ENCODE measurements at places on chromosomes 5 and 9.

DNA sequence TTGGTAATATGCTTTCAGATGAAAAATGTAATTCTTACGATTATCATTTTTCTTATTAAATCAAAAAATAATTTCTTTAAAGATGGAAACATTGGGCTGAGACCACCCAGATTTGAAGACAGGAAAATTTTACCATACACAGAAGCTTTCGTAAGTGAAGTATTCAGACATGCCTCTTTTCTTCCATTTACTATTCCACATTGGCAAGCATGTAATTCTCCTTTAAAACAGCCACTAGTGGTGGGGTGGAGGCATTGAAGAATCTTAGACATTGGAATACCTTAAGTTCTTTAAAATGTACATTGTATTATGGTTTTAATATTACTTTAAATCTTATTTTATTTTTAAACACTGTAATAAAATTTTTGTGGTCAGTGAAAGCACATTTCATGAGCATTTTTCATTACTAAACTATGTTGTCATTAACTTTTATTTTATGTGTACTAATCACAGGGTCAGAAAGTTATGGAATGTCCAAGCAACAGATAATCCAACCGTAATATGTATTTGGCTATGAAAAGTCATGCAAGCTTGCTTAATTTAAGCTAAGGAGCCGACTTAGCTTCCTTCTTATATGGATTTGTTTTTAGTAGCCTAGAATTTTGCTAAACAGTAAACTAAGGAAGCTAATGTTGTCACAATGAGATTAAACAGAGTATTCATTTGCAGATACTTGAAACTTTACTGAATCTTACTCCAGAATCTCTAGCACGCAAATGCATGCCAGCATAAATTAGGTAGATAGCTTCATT, 97.4 kb upstream of the ALDH1A1 start:
- no peaks in the 10 kb centered on the region for H3K36me3 ChIP-seq
- no peak for DNase-seq
- no peaks in the 10 kb centered on the region for H3K4me1 ChIP-seq
- H3K27me3 ChIP-seq, result peaks cover 3% of the 10 kb centered on the region
- no peak overlapping the region for H3K4me3 ChIP-seq

GRCh38 chr5:138979684-138980280, 104.6 kb upstream of the LRRTM2 start:
- H3K4me3 ChIP-seq, result no peak overlapping the region
- no peaks in the 10 kb centered on the region for H3K36me3 ChIP-seq
- no peaks in the 10 kb centered on the region for H3K27me3 ChIP-seq
- H3K4me1 ChIP-seq, result no peaks in the 10 kb centered on the region
- DNase-seq, result no peak

GRCh38 chr9:35919212-35920008, 10.1 kb downstream of the SPAAR start:
- no peaks in the 10 kb centered on the region for H3K36me3 ChIP-seq
- peaks cover 8% of the 10 kb centered on the region for H3K27me3 ChIP-seq
- H3K4me3 ChIP-seq, result no peak overlapping the region
- H3K27ac ChIP-seq, result no peak overlapping the region

DNA sequence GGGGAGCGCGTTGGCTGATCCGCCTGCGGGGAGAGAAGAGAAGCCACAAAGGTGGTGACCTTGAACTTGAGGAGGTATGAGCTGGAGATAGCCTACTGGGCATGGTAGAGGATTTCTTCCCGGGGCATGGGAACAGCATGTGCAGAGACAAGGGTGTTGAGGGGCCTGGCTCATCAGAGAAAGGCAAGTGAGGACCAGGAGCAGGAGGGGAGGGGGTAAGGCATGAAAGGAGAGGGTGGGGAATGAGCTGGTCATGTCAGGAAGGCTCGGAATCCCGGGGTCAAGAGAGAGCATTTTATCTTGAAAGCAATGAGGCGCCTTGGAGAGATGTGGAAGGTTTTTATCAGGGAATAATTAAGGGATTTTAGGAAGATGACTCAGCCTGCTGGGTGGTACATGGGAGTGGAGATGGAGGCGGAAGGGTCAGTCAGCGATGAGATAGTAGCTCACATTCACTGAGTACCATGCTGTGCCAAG, 121.1 kb downstream of the LHX2 start:
- peaks cover 26% of the 10 kb centered on the region for H3K4me1 ChIP-seq
- H3K36me3 ChIP-seq, result no peaks in the 10 kb centered on the region
- DNase-seq, result no peak
- no peaks in the 10 kb centered on the region for H3K27me3 ChIP-seq

DNA sequence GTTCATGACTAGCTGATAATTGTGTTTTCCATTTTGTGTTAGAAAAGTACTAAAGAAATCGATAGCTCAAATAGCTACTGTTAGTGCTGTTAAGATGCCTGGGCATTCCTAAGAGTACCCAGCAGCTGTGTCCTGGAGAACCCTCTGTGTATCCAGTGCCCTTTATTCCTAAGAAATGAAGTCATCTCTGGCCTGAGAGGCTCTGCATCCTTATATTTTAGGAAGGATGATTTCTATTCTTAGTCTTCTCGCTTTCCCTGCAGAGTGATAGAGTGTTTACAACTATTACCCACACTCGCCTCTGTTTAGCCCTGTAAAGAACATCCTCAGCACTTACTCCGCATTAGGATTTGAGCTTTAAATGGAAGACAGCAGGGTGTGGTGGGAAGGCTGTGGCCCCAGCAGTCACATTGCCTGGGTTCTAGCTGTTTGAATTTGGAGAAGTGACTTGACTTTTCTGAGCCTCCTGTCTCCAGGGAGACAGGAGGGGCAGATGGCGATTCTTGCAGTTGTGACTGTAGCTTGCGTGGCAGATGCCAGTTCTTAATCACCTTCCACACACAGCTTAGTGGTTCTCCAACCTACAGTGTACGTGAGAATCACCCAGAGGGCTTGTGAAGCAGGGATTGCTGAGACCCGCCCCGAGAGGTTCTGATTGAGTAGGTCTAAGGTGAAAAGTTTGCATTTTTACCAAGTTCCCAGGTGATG, 177.2 kb upstream of the PITX1 start:
- H3K4me1 ChIP-seq, result no peaks in the 10 kb centered on the region
- peaks cover 15% of the 10 kb centered on the region for H3K27me3 ChIP-seq
- no peaks in the 10 kb centered on the region for H3K36me3 ChIP-seq
- no peak overlapping the region for H3K4me3 ChIP-seq
- no peak overlapping the region for H3K27ac ChIP-seq
- DNase-seq, result no peak

DNA sequence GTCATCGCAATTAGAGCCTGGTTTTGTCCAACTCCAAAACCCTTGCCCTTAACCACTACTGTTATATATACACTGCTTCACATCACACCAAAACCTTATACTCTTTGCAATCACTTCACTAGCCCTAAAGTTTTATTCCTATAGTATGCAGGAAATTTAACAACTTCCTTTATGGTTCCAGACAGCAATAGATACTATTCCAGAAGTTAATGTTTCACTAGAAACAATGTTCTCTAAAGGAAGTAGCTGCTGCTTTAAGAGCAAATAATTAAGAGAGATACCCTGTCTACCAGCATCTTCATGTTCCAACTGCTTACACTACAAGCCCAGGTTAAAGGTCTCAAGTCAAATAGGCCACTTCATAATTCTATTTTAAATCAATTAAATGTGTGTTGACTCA, 22.0 kb downstream of the FREM1 start:
- H3K4me3 ChIP-seq, result no peak overlapping the region
- no peaks in the 10 kb centered on the region for H3K27me3 ChIP-seq

GRCh38 chr9:132168347-132168746, 6.5 kb downstream of the NTNG2 start:
- peaks cover 4% of the 10 kb centered on the region for H3K4me1 ChIP-seq
- H3K4me3 ChIP-seq, result no peak overlapping the region
- no peaks in the 10 kb centered on the region for H3K36me3 ChIP-seq
- no peak for DNase-seq
- H3K27me3 ChIP-seq, result peaks cover 54% of the 10 kb centered on the region
- H3K27ac ChIP-seq, result no peak overlapping the region

DNA sequence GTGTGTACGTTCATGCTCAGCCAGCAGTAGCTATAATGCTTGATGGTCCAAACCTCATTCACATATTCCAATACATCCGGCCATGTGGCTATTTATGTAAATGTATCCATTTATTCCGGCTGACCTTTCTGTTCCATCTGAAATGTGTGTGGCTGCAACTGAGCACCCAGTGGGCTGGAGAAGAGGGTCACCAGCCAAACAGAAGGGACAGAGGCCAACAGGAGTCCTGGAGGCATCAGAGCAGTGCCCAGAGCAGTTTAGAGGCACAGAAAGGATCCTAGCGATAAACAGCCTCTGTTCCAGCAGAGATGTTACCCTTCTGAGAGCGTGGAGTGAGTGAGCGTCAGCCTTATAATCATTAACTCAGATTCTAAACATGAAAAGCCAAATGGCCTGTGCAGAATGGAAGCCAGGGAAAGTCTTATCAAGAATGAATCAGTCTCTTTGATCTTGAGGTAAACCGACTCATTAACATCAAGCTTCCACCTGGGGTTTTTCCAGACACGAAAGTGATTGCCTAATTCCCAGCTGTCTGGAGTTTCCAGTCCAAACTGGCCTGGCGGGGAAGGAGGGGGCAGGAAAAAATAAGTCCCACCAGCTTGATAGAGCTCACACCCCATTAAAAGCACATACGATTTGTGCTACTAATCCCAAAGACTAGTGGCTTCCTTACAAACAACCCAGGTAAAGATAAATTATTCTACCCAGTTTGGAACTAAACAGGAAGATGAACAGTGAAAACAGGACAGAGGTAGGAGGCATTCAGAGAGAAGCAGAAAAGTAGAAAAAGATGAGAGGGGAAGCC, 55.7 kb downstream of the SUSD1 start:
- no peak overlapping the region for H3K4me3 ChIP-seq
- no peak for DNase-seq
- peaks cover 7% of the 10 kb centered on the region for H3K4me1 ChIP-seq
- peaks cover 26% of the 10 kb centered on the region for H3K36me3 ChIP-seq

DNA sequence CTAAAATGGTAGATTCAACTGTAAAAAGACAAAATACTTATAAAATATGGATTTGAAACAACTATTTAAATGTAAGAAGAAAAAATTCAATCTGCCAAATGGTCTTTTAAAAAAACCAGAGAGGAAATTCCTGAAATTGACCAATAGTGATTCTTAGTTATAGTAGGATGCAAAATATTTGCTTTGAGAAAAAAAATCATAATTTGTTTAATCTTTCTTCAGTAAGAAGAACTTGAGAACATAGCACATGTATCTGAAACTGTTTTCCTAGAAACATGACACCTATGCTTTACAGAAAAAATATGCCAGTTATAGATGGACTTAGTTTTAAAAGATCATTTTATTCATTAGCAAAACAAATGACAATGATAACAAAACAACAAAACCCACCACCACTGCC, 186.9 kb upstream of the CD180 start:
- H3K27ac ChIP-seq, result no peak overlapping the region
- H3K4me1 ChIP-seq, result no peaks in the 10 kb centered on the region
- no peak overlapping the region for H3K4me3 ChIP-seq
- H3K27me3 ChIP-seq, result peaks cover 9% of the 10 kb centered on the region
- no peaks in the 10 kb centered on the region for H3K36me3 ChIP-seq

DNA sequence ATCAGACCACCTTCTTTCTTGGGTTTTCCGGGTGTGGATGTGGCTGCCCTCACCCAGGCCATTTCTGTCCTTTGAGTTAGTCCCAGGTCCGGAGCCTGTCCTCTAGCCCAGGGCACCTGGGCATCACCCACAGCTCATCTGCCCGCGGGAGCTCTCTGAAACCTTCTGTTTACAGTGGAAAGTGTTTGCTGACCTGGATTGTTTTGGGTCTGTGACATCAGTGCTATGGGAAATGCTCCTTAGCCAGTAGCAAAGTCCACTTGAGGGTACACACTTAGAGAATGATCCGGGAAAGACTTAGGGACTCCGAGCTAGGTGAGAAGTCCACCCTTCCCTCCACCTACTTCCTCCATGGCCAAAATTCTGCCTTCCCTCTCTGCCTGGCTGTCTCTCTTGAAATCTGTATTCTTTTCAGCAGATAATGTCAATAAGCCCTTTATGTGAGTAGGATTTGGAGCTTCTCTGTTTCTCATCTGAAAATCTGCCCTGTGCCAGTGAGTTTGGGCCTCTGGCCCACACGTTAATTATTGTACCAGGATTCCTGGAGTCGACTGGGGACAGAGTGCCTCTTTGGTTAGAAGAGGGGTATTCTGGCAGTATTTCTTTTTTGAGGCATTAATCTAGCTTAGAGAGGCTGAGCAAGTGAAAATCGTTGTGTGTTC, 19.9 kb downstream of the ABLIM3 start:
- no peak overlapping the region for H3K27ac ChIP-seq
- H3K27me3 ChIP-seq, result peaks cover 8% of the 10 kb centered on the region
- no peaks in the 10 kb centered on the region for H3K4me1 ChIP-seq
- DNase-seq, result no peak
- no peak overlapping the region for H3K4me3 ChIP-seq

- DNase-seq, result no peak
- H3K4me3 ChIP-seq, result no peak overlapping the region
- peaks cover 91% of the 10 kb centered on the region for H3K36me3 ChIP-seq
- H3K27me3 ChIP-seq, result no peaks in the 10 kb centered on the region
- no peaks in the 10 kb centered on the region for H3K4me1 ChIP-seq
Observed at GRCh38 chr9:113184539-113184938, 33.7 kb downstream of the SLC31A2 start.

DNA sequence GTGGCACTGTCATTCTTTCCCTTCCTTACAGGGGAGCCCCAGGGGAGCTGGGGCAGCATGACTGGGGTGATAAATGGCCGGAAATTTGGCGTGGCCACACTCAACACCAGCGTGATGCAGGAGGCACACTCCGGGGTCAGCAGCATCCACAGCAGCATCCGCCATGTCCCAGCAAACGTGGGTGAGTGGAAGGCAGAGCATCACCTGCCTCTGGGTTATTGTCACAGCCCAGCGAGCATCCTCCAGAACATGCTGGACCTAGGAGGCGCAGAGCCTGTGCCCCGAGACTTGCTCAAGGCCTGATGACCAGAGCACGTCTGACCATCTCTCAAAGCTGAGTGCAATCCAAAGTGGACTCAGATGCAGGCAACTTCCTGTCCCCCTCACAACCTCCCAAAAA, 22.2 kb upstream of the ASS1 start:
- no peak for DNase-seq
- H3K36me3 ChIP-seq, result no peaks in the 10 kb centered on the region
- H3K4me3 ChIP-seq, result no peak overlapping the region
- no peak overlapping the region for H3K27ac ChIP-seq
- no peaks in the 10 kb centered on the region for H3K4me1 ChIP-seq
- H3K27me3 ChIP-seq, result peaks cover 5% of the 10 kb centered on the region

GRCh38 chr9:9574080-9574479, 1038.7 kb downstream of the PTPRD start:
- H3K36me3 ChIP-seq, result no peaks in the 10 kb centered on the region
- no peak overlapping the region for H3K4me3 ChIP-seq
- H3K4me1 ChIP-seq, result no peaks in the 10 kb centered on the region
- no peak overlapping the region for H3K27ac ChIP-seq

DNA sequence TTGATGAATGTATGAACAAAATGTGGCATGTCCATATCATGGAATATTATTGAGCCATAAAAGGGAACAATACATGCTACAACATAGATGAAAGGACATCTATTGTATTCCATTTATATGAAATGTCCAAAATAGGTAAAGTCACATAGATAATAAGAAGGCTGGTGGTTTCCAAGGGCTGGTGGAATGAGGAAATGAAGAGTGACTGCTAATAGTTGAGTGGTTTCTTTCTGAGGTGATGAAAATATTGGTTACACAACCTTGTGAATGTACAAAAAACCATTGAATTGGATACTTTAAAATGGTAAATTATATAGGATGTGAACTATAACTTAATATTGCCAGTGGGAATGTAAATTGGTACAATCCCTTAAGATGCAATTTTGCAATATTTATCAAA, 5.2 kb downstream of the ARSB start:
- H3K27ac ChIP-seq, result no peak overlapping the region
- H3K36me3 ChIP-seq, result peaks cover 9% of the 10 kb centered on the region
- H3K27me3 ChIP-seq, result no peaks in the 10 kb centered on the region
- H3K4me3 ChIP-seq, result no peak overlapping the region

All from activated B cell treated with CpG ODN at 0.5 μM for 24 hours (primary cell).